ENCODE measurements at places on chromosomes 12 and 14.

DNA sequence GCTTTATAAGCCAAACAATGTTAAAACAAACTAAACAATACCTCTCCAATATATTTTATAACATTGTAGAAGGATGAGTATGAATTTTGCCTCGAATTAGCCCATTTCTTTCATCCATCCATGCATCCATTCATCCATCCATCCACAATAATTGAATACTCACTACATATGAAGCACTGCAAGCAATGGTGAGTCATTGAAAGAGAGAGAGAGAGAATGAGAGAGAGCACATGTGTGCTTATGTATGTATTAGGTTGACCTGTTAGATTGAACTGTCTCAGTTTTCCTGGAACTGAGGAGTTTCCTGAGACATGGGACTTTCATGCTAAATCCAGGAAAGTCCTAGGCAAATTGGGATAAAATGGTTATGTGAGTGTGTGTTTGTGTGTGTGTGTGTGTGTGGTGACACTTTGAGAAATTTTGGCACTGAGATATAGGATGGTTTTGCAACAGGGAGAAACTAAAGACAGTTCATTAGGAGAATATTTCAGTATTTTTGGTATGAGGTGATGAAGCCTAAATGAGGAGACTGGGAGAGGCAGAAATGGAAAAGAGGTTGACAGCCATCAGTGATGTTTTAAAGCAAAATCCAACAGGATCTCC is 98.4 kb downstream of the C12orf75 start:
- DNase-seq, result no peak

DNA sequence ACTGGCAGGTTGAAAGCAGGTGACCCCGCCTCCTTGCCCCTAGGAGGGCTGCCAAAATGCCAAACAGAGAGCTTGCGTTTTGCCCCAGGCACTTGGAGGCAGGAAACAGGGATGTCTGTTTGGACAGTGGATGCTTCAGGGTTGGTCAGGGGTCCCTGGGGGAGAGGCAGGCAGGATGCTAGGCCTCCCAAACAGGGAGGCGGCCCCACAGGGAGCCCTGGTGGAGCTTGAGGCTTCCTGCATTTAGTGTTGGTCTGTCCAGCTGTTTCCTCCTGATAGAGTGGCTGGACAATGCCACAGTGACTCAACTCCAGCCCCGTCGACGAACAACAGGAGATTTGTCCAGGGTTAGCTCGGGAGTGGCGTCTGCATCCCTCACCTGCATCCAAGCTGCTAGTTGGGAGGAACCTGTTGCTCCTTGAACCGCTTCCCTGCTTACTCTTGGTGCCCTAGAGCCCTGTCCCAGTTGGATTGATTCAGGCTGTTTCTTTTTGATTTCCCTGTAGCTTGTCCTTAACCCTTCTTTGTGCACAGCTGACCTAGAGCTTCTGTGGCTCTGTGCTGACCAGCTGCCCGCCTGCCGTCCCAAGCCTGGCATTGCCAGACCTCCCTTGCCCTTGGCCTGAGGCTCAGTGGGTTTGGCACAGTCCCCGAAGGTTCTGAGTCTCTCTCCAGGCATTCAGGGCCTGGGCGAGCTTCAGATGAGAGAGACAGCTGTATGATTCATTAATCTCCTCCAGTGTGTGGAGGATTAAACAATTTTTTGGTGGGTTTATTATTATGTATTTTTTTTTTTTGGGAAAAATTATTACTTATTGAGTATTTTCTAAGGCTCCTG is 45.9 kb downstream of the TSPAN9 start:
- DNase-seq, result no peak

- no peak for DNase-seq
Measured at GRCh38 chr14:65943916-65944410, 531.4 kb downstream of the FUT8 start.

DNA sequence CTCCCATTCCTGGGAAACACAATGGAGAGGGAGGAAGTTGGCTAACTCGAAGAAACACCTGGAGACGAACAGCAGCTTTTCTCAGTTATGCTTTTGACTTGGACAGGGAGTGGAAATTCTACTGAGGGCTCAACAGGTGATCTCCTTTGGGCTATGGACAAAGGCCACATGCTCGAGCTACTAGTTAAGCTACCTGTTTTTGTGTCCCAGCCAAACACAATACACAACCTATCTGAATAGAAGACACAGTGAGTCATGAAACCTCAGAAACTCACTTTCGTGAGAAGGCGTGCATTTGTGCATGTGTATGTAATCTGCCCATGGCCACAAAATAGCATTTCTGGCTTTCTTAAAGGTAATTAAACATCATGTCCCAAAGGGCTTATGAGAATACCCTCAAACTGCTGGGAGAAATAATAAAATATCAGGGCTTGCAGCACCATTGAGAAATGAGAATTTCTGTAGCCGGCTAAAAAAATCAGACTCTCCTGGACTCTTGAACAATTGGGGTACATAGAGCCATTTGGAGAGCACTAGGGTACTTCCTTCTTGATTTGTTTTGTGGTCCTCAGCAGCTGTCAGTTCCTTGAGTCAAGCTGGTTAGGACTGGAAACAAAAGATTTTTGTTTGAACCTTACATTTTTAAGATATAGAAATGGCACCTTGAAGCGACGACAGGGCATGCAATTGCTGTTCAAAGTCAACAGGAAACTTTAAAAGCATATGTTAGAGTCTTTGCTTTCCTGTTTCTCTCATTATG is 85.5 kb upstream of the PTHLH start:
- DNase-seq, result no peak

DNA sequence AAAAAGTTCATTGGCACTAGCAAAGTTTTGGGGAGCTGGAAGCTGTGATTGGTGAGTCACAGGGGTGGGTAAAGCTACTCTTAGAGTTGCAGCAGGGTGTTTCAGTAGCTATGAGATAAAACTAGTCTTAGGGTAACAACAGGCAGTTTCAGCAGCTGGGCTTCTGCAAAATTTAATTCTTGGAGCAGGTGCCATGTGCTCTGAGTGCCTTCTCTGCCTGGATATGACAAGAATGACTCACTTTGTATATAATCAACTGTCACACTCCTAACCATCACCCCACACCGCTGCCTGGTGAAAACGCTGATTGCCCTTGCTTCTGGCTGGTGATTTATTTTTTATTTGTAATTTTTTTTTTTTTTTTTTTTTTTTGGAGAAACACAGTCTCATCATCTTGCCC is 10.5 kb upstream of the PLBD2 start:
- no peak for DNase-seq

DNA sequence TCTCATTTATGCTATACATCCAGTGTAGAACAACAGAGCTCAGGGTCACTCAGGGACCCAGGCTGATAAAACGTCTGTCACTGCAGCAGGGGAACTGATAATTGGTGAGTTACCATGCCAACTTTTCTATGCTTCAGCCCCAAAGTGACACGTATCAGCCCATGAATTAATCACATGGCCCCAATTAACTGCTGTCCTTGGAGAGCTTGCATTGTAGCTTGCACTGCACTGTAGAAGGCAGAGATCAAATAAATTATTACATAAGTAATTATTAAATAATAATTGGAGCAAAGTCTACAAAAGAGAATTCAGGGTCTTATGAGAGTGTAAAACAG is 144.6 kb downstream of the SUDS3 start:
- DNase-seq, result no peak

DNA sequence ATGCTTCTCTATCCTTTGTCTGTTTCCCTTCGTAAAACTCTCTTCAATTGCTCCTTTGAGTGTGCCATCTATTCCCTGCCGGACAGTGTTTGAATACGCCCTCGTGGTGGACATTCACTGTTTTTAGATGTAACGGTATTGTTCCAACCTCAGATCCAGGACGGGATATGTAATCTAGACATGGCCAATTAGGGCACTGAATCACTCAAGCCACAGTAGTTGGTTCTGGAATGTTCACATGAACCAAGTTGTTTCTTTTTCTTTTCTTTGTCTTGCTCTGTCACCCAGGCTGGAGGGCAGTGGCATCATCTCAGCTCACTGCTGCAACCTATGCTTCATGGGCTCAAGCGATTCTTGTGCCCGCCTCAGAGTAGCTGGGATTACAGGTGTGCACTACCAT is 204.2 kb upstream of the PLXNC1 start:
- DNase-seq, result no peak

GRCh38 chr12:52494518-52494917 is 1.5 kb upstream of the KRT6A start:
- DNase-seq, result no peak

DNA sequence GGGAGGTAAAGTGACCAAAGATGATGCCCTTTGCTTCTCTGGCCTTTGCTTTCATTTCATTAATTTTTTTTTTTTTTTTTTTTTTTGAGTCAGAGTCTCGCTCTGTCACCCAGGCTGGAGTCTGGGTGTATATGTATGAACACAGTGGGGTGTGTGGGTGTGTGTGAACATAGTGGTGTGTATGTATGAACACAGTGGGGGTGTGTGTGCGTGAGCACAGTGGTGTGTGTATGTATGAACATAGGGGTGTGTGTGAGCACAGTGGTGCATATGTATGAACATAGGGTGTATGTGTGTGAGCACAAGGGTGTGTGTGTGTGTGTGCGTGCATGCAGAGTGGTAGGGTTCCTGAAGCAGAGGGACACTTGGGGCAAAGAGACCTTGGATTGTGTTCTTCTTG is 9.6 kb downstream of the KLC1 start:
- no peak for DNase-seq

GRCh38 chr12:2805143-2805520 is 7.3 kb upstream of the ITFG2 start:
- DNase-seq, result no peak

DNA sequence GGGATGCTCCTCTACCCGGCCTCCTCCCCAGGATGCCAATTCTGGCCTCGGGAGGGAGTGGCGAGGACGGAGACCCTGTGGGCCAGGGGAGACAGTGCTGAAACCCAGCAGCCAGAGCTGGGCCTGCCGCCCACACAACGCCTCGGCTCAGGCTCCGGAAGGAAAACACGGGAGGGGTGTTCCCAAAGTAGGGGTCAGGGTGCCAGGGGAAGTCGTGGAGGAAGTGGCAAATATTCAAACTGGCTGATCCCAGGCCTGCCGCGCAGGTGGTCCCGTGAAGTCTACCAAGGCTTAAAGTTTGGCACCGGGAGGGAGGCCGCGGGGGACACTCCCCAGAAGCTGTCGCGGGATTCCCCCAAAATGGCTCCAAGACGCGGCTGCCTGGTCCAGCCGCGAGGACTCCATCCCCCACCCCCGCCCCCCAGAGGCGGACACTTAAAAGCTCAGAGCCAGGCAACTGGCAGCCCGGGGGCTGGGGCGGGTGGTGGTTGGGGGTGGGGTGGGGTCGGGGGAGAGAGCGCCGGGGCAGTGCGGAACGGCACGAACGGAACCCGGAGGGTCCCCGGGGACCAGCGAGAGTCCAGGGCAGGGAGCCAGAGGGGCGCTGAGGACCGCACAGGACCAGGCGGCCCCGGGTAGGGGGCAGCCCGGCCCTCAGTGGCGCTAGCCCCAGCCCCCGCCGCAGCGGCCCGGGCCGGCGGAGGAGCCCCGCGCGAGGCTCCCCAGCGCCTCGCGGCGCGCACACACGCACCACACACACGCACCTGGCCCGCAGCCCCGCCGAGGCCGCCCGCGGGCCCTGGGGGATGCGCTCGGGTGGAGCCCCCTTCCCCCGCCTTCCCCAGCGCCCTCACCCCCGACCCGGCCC is 20.0 kb downstream of the BEGAIN start:
- DNase-seq, result no peak

- DNase-seq, result no peak
Measured at GRCh38 chr14:59160506-59160905, 28.0 kb upstream of the DAAM1 start.

DNA sequence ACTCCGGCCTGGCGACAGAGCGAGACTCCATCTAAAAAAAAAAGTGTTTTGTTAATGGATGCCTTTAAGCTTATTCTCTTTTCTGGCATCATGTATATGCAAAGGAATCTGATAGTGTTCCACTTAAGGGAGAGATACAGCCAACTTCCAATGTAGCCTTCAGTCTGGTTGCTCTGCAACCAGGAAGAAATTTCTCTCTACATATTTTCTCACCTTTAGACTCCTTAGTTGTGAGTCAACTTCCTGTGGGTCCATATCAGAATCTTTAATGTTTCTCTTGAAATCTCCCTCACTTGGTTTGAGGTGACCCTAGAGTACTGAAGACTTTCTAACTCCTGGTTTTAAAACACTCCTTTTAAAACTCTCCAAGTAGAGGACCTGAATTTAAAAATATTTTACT is 340.4 kb downstream of the SLC6A15 start:
- DNase-seq, result no peak

- DNase-seq, result no peak
Measured at GRCh38 chr12:116121453-116121871, 156.0 kb downstream of the MED13L start.

DNA sequence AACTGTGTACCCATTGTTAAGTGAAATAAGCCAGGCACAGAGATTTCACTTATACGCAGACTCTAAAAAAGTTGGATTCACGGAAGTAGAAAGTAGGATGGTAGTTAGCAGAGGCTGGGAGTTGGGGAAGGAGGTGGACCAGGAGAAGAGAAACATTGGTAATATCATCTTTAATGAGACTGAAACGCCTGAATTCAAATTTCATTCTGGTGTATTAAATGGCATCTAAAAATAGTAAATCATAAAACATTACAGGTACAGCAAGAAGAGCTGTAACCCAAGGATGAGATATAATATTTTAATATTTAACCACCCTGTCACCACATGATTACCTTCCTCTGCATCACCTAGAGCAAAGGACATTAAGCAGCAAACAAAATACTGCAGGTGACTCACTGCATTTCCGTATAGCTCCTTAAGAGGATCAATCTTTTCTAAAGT is 99.4 kb downstream of the EPS8 start:
- DNase-seq, result no peak

DNA sequence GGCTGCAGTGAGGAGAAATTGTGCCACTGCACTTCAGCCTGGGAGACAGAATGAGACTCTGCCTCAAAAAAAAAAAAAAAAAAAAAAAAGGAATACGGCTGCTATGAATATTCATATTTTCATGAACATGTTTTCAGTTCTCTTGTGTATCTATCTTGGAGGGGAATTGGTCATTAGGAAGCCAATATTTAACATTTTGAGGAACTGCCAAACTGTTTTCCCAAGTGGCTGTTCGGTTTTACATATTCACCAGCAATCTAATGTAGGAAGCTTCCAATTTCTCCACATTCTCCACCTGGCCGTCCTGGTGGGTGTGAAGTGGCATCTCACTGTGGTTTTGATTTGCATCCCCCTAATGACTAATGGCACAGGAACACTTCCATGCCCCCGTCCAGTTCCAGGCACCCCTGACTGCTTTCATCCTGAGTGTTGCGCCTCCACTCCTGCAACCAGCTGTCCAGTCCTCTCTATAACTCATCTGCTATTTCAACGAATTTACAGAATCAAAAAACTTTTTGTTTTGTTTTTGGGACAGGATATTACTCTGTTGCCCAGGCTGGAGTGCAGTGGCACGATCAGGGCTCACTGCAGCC is 5.7 kb downstream of the STXBP6 start:
- DNase-seq, result no peak

GRCh38 chr12:62632411-62632918 is 165.8 kb downstream of the MON2 start:
- no peak for DNase-seq

DNA sequence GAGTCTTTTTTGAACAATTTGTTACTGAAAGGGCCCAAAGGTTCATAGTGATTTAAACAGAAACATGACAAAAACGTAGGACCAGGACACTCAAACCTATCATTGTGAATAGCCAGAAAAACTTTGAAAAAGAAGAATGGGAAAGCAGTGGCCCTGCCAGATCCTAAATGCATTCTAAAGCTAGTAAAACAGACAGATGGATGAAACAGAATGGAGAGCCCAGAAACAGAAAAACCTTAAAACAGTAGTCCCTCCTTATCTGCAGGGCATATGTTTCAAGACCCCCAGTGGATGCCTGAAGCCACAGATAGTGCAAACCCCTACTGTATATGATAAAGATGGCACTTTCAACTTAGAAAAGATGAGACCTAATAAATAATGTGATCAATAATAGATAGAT is 93.7 kb downstream of the KICS2 start:
- no peak for DNase-seq
